ENCODE measurements at places on chromosomes 1 and 21.

DNA sequence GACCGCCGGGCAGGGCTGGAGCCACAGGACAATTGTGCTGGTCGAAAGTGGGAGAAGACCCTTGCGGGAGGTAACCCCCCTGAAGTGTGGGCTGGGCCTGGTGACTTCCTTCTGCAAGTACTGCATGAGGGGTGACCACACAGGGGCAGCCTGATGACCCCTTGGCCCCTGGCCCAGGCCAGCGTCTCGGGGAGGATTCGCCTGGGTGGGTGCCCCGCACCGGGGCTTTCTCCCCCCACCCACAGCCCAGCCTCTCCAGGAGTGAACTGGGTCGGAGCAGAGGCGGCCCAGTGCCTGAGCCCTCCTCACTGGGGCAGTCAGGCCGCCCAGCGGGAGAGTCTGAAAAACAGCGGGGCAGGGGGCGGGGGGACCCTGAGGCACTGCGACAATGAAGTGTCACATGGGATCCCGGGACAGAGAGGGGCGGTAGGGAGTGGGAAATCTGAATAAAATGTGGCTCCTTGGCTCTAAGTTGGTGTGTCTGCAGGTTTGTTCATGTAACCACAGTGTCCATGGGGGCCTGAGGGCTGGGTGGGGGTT is 1.6 kb upstream of the DNMT3L start:
- no peak for DNase-seq

DNA sequence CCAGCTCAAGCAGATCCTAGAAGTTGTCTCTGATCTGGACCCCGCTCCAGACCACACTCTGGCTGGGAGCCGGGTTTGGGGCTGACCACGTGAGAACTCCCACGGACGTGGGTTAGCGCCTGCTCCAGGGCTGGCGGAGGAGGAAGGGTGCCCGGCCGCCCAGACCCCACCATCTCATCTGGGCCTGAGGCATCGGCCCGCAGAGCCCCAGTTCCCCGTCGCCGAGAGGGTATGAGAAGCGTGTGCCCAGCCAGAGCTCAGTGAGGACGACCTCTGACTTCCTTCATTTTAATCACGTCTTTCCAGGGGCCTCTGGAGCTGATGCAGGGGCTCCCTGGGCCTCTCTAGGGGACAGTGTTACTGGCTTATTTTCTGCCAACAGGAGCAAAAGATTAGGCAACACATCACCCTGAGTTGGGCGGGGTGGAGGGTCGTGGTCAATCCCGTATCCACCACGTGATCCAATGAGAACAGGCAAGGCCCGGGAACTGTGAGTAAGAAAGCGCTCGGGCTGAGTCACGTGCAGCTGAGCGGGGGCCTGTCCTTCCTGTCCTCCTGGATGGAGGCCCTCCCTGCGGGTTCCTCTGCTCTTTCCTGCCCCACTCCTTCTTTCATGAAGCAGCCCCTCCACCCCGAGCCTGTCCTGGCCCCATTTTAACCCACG is 81.1 kb downstream of the SIK1 start:
- peak; percentile 66 for DNase-seq

DNA sequence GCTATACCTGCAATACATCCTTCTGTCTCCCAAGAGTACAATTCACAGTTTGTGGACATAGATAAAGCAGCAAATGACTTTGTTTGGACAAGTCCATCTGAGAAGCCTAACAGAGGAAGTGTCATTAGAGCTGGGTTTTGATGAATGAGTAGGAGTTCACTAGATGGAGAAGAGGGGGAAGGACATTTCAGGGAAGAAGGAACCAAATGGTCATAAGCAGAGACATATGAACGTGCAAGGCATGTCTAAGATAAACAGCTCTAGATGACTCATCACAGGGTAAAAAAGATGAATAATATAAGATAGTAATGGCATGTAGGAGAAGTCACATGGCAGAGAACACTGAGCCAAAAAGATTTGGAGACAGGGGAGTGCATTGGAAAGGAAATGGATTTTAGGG is 54.5 kb downstream of the HMGB4 start:
- peak; percentile 38 for DNase-seq

DNA sequence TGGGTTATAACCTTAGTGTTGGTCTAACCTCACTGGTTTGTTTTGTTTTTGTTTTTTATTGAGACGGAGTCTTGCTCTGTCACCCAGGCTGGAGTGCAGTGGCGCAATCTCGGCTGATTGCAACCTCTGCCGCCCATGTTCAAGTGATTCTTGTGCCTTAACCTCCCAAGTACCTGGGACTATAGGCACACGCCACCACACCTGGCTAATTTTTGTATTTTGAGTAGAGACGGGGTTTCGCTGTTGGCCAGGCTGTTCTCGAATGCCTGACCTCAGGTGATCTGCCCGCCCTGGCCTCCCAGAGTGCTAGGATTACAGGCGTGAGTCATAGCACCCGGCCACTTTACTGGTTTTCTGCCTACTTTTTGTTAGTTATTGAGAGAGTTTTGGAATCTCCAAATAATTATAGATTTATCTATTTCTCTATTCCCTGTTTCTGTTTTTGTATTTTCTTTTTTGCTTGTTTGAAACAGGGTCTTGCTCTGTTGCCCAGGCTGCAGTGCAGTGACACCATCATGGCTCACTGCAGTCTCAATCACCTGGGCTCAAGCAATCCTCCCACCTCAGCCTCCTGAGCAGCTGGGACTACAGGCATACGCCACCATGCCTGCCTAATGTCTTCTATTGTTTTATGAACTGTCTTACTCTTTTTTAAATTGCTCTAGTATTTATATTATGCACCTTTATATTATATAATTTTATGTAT is 21.4 kb downstream of the SMG7 start:
- no peak for DNase-seq

- DNase-seq: peak; percentile 55
These were observed 554 bp upstream of the SLC39A1 start for GRCh38 chr1:153963850-153964331.

DNA sequence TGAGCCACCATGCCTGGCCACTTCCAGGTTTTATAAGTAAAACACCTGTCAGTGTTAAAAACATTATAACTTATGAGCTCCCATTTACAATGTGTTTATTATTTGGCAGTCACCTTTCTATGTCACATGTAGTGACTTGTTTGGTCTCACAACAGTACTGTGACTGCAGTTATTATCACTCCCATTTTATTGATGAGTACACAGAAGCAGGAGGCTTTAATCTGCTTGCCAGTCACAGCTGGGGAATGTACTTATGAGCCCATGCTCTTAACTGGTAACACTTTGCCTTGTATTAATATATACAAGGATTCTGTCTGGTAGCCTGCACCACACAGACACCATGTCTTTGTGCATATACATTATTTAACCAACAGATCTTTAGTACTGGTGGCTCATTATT is 31.1 kb upstream of the BACH1 start:
- DNase-seq: no peak

- DNase-seq: peak; percentile 7
These were observed 233.9 kb downstream of the MRPL39 start for GRCh38 chr21:25373126-25374082.

GRCh38 chr1:63797056-63797726 is 23.4 kb downstream of the ROR1 start:
- DNase-seq: no peak

All from urothelium cell line (cell line).